ENCODE measurements at places on chromosomes 2 and 18.

- no peak for DNase-seq
Measured at GRCh38 chr2:160324917-160325316, 124.8 kb upstream of the ITGB6 start.

DNA sequence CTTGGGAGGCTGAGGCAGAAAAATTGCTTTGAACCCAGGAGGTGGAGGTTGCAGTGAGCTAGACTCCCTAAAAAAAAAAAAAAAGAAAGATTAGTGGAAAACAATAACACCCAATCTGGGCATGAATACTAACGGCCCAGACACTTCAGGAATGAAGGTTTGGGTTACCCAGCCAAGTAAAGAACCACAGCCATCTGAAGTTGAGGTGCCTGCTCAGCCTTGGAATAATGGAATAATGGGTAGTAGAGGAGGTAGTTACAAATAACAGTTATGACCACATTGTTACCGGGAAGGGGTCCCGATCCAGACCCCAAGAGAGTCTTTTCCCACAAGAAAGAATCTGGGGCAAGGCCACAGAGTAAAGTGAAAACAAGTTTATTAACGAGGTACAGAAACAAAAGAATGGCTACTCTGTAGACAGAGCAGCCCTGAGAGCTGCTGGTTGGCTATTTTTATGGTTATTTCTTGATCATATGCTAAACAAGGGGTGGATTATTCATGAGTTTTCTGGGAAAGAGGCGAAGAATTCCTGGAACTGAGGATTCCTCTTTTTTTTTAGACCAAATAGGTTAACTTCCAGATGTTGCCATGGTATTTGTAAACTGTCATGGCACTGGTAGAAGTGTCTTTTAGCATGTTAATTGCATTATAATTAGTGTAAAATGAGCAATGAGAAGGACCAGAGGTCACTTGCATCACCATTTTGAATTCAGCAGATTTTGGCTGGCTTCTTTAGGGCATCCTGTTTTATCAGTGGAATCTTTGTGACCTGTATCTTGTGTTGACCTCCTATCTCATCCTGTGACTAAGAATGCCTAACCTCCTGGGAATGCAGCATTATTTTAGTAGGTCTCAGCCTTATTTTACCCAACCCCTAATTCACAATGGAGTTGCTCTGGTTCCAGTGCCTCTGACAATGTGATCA is 96.2 kb upstream of the HAAO start:
- DNase-seq = no peak

- DNase-seq = no peak
Measured at GRCh38 chr2:242002944-242003343, 133.4 kb downstream of the RTP5 start.

DNA sequence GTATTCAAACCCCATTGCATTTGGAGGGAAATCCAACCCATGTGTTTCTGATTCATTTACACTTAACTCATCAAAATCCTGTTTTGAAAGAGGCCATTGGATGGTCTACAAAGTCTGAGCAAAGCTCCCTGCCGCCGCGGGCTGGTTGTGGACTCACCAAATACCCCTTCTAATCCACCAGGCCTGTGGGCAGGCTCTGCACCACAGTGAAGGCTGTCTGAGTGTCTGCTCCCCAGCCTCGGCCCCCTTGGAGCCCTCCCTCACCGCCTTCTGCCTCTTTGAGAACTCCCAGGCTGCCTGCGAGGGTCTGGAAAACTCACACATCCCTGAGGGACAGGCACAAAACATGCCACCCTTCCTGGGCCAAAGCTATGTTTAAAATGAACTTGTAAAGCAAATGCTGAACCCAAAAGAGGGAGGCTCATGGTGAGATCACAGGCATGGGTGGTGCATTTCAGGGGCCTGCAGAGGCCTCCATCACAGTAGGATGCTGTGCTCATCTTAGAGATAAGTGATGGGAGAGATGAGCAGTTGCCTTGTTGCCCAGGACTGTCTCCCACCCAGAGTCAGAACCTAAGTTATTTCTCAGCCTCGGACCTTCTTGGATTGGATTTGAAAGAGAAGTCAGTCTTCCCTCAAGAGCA is 225.0 kb downstream of the CYP26B1 start:
- DNase-seq = no peak

DNA sequence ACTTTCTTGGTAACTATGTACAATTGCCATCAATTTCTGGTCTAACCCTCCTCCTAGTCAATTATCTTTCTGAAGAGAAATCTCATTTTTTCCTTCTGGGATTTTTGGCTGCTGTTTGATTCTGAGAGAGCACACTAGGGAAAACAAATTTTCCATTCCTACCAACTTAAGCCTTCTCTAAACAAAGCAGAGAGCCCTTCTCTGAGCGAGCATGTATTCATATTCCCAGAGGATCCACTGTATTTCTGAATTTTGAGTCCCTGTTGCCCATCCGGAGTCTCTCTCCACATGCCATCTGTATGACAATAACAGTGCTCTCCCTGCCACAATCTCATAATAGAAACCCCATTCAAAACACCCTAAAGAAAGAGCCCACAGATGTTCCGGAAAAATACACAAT is 78.5 kb downstream of the MAIP1 start:
- DNase-seq = no peak

DNA sequence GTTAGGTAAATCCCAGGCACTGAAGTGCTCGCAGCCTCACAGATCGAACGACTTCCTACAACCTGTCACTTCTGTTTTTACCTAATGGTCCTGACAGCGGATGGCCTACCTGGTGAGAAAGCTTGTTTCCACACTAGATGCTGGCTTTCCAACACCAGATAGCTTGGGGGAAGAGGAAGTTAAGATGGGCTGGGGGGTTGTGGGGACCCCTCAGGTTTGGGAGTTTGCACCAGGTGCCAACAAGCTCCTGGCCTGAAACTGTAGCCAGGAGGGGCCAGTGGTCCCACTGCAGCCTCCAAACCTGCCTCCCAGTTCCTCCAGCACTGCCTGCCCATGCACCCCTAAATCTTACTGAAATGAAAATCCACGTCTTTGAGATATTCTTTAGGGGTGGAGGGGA is 3.9 kb downstream of the TMEM185B start:
- no peak for DNase-seq
